Breast epithelium (tissue), 4 donors: ENCODE measurements at places on chromosomes 7 and 10. TPM values are rescaled to one million over a fixed set of nuclear protein-coding genes. Genes with fewer than 3 reads are reported as not detected.

Gene ASL
- total RNA-seq = 39.8 TPM

Gene TUBGCP2
- total RNA-seq = 39.5 TPM

Gene ASB4
- 0.33 TPM for total RNA-seq

Gene PKD2L1
- 1.5 TPM for total RNA-seq

Gene EBF3
- total RNA-seq = 6.6 TPM

GRCh38 chr10:96295475-96295874, 8.8 kb upstream of the DNTT start:
- no peaks in the 10 kb centered on the region for H3K36me3 ChIP-seq
- no peak for DNase-seq

DNA sequence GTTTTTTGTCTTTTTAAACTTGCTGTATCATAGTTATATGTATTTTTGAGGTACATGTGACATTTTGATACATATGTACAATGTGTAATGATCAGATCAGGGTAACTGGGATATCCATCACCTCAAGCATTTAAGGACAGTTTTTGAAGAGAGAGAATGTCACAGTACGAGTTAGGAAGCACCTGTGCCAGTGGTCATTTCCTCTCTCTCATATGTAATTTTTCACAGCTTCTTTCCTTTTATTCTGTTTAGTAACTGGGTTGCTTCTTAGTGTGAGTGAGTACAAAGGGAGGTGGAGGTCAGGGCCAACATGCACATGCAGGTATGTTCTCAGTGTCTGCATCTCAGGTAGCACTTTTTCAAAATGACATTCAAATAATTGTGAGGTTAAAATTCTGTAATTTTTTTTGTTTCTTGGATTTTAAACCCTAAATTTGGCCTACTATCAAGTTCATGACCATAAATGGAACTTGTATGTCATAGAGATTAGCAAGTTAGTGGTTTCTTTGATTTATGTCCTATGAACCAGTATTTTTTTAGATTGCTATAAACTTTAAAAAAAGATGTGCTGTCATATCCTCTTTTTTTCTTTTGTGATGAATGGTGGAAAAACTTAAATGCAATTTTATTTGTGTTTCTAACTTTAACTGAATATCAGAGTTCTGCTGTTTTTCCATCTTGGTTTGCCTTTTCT, 42.7 kb downstream of the SNX10 start:
- no peak overlapping the region for H3K27ac ChIP-seq
- no peak overlapping the region for H3K4me3 ChIP-seq
- H3K4me1 ChIP-seq = no peaks in the 10 kb centered on the region
- no peaks in the 10 kb centered on the region for H3K27me3 ChIP-seq
- H3K36me3 ChIP-seq = no peaks in the 10 kb centered on the region

DNA sequence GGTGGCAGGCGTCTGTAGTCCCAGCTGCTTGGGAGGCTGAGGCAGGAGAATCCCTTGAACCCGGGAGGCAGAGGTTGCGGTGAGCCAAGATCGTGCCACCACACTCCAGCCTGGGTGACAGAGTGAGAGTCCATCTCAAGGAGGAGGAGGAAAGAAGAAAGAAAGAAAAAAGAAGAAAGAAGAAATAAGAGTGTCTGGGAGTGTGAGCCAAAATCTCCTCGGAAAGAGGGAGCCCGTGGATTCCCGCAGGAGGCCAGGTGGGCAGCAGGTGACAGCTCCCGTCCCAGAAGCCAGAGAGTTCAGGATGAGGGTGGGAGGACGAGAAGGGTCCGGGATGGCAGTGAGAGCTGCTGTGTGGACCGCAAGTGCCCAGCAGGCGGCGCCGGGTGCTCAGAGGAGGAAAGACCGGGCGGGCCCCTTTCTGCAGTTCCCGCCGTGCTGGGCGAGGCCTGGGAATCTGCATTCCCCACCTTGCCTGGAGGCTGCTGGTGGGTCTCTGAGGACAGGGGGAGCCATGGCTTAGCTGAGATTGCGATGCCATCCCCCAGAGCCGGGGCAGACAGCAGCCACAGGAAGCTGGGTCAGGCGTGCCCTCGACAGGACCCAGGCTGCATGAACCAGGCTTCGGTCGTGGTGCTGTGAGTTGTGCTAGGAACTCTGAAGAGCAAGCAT, 17.1 kb upstream of the AMZ1 start:
- peaks cover 8% of the 10 kb centered on the region for H3K27me3 ChIP-seq
- H3K36me3 ChIP-seq = no peaks in the 10 kb centered on the region
- no peaks in the 10 kb centered on the region for H3K4me1 ChIP-seq

DNA sequence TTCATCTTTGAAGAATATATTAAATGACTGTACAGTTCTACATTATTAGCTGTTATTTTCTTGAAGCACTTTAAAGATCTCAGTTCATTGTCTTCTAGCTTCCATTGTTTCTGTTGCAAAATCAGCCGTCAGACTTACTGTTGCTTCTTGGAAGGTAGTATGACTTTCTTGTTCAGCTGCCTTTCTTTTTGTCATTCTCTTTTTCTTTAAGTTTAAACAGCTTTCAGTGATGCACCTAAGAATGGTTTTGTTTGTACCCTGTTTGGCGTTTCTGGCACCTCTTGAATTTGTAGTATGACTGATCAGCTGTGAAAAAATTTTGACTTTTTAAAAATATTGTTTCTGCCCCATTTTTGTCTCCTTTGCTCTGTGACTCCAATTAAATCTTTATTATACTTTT, 9.3 kb downstream of the MKLN1 start:
- H3K27ac ChIP-seq = no peak overlapping the region
- H3K27me3 ChIP-seq = no peaks in the 10 kb centered on the region
- no peaks in the 10 kb centered on the region for H3K36me3 ChIP-seq
- H3K4me3 ChIP-seq = no peak overlapping the region

GRCh38 chr7:6392712-6393666, 54.8 kb downstream of the DAGLB start:
- H3K27me3 ChIP-seq = no peaks in the 10 kb centered on the region
- peak; percentile 36 for DNase-seq

GRCh38 chr10:60511477-60512229, 122.0 kb upstream of the ANK3 start:
- H3K4me3 ChIP-seq = no peak overlapping the region
- no peaks in the 10 kb centered on the region for H3K36me3 ChIP-seq
- DNase-seq = no peak
- H3K4me1 ChIP-seq = no peaks in the 10 kb centered on the region
- H3K27me3 ChIP-seq = no peaks in the 10 kb centered on the region

DNA sequence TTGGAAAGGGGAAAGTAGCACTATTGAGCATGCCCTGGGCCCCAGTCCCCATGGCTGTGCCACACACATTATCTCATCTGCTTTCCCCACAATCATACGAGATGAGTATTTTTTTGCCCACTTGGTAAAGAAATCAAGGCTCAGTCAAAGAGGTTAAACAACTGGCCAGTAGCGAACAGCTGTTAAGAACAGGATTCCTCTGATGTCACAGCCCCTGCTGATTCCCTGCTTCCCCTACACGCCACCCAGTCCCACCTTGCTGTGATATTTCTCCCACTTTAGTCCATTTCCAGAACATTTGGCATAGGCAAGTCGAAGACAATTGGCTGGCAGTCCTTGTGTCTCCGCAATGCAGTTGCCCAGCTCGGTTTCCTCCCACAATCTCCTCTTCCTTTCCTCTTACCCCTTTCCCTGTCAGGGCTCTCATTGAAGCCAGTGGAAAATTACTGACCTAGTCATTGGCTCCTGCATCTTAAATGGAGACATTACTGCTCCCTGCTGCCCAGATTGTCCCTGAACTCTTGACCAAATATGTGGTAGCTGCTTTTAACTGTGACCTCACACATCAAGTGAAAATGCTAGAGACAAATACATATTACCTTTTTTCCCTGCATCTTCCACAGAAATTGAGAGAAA, 56.5 kb upstream of the EEPD1 start:
- no peak overlapping the region for H3K4me3 ChIP-seq
- H3K27me3 ChIP-seq = no peaks in the 10 kb centered on the region
- no peak for DNase-seq
- no peaks in the 10 kb centered on the region for H3K36me3 ChIP-seq

GRCh38 chr10:79270466-79271246, 76.6 kb upstream of the PPIF start:
- no peaks in the 10 kb centered on the region for H3K36me3 ChIP-seq
- H3K4me1 ChIP-seq = peaks cover 37% of the 10 kb centered on the region
- H3K27me3 ChIP-seq = no peaks in the 10 kb centered on the region
- DNase-seq = no peak
- peak overlapping the region; percentile 13 for H3K27ac ChIP-seq

DNA sequence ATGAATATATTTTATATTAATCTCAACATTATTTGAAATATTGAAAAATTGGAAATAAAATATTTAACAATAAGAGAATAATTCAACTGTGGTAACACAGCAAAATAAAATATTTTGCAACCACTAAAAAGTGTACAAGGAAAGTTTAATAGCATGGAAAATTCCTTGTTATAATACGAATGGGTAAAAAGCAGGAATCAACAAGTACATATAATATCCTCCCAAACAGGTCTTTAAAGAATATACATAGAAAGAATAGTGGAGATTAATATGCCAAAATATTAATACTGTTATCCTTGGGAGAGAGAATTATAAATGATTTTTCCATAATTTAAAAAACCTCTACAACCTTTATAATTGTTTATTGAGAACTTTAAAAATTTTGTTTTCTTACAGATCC, 1.0 kb downstream of the DNAJC12 start:
- no peak overlapping the region for H3K4me3 ChIP-seq
- no peaks in the 10 kb centered on the region for H3K27me3 ChIP-seq
- no peaks in the 10 kb centered on the region for H3K4me1 ChIP-seq
- DNase-seq = no peak
- no peak overlapping the region for H3K27ac ChIP-seq
- H3K36me3 ChIP-seq = no peaks in the 10 kb centered on the region

DNA sequence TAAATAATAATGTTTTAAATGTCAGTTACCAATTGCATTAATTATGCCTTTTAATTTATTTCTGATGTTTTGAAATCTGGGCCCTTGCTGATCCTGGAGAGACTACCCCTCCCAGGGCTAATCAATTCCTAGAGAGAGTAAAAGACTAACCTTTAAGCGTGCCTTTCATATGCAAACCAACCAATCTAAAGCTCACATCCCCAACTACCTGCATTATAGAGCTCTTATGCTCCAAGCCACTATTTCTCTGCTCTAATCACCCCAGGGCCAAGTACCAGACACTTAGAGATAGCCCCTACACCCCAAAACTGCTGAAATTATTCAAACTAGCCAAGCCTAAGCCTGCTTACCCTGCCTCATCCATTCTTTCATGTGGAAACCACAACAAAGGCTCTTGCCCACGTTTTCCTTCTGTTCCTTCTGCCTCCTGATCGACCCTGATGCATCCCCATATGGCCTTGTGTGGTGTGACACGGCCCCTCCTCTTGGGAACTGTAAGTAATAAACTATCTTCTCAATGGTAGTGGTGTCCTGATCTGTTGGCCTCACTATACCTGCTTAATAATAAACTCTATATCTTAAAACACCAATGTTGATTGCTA, 97.7 kb downstream of the HIBADH start:
- no peaks in the 10 kb centered on the region for H3K4me1 ChIP-seq
- no peak overlapping the region for H3K27ac ChIP-seq
- H3K4me3 ChIP-seq = no peak overlapping the region
- no peaks in the 10 kb centered on the region for H3K27me3 ChIP-seq
- DNase-seq = no peak
- H3K36me3 ChIP-seq = no peaks in the 10 kb centered on the region

GRCh38 chr10:62534031-62534430, 159.9 kb downstream of the ZNF365 start:
- H3K4me3 ChIP-seq = no peak overlapping the region
- no peak overlapping the region for H3K27ac ChIP-seq
- no peaks in the 10 kb centered on the region for H3K4me1 ChIP-seq
- no peaks in the 10 kb centered on the region for H3K36me3 ChIP-seq

- no peaks in the 10 kb centered on the region for H3K36me3 ChIP-seq
- H3K27ac ChIP-seq = no peak overlapping the region
- DNase-seq = no peak
- no peak overlapping the region for H3K4me3 ChIP-seq
- H3K4me1 ChIP-seq = no peaks in the 10 kb centered on the region
- no peaks in the 10 kb centered on the region for H3K27me3 ChIP-seq
These were observed 17.2 kb downstream of the STX1A start for GRCh38 chr7:73702226-73702625.
